ENCODE measurements at places on chromosomes 1 and 21.
A peak's percentile ranks its signal among the peaks of the same experiment; 100 is the strongest.

- no peak for DNase-seq
Measured at GRCh38 chr1:17130138-17130635, 10.9 kb upstream of the PADI2 start.

DNA sequence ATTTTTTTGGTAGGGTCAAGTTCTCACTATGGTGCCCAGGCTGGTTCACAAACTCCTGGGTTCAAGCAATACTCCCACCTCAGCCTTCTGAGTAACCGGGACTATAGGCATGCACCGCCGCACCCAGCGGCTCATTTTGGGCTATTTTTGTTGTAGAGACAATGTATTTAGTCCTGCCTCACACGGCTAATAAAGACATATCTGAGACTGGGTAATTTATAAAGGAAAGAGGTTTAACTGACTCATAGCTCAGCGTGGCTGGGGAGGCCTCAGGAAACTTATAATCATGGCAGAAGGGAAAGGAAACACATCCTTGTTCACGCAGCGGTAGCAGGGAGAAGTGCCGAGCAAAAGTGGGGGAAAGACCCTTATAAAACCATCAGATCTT, 4.2 kb downstream of the CELA2A start:
- DNase-seq: no peak

DNA sequence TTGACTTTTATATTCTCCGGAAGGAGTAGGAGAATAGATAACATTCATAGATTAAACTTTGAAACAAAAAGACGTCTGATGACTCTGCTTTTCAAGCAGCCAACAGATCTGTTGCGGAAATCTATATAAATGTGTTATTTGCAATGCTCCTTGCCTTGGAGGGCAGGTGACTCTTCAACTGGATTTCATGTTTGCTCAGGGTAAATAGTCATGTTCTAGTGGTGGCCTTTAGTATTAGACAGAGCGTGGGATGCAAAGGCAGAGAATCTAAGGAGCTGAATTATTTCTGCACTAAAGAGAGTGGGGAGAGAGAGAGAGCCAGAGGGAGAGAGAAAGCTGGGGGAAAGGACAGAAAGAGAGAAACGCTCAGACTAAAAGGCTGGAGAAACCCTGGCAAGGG, 454.3 kb downstream of the AJAP1 start:
- DNase-seq: no peak

GRCh38 chr1:202835548-202836072, 24.9 kb downstream of the PCAT6 start:
- no peak for DNase-seq

DNA sequence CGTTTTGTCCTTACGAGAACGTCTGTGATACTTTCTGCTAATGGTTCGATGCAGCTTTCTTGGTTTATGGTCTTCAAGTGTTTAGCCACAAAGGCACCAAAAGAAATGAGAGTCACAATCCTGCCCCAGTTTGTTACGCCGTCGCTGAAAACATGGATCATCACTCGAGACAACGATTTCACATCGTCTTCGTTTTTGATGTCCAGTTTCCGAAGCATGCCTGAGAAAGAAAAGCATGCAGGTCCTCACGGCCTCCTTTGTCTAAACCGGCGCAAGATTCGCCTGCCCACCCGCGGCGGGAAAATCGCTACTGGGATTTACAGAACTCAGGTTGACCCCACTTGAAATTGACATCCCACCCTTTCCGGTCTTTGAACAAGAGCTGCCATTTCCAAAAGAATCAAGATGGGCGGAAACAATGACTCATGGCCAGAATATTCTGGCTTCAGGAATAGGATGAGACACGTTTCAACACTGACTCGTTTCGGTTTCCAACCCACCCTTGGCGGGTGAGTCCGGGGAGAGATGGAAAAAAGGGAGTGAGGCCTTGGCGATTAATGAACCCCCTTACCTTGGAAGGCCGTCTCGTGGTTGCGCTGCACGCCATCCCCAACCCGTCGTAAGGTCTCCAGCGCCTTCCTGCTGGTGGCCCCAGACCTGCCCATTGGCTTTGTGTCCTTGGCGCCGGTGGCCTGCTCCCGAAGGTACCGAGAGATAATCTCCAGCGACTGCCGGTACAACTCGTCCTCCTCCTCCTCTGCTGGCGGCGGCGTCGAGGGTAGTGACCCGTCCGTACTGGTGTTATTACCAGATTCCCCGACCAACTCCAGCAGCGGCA, 919 bp downstream of the MCL1 start:
- DNase-seq: peak; percentile 44

All from activated CD8-positive, alpha-beta memory T cell treated with anti-CD3 and anti-CD28 coated beads for 48 hours (primary cell).